ENCODE measurements at places on chromosomes 13 and 19.

DNA sequence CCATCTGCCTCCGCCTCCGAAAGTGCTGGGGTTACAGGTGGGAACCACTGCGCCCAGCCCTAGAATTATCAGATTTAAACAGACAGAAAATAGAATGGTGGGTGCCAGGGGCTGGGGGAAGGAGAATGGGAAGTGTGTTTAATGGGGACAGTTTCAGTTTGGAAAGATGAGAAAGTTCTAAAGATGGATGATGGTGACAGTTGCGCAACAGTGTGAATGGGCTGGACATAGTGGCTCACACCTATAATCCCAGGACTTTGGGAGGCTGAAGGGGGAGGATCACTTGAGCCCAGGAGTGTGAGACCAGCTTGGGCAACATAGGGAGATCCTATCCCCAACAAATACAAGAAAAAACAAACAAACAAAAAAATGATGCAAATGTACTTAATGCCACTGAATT lies 15.9 kb downstream of the KANK2 start:
- DNase-seq: no peak

GRCh38 chr13:110886870-110887596 lies 27.8 kb downstream of the ANKRD10 start:
- no peak for DNase-seq

DNA sequence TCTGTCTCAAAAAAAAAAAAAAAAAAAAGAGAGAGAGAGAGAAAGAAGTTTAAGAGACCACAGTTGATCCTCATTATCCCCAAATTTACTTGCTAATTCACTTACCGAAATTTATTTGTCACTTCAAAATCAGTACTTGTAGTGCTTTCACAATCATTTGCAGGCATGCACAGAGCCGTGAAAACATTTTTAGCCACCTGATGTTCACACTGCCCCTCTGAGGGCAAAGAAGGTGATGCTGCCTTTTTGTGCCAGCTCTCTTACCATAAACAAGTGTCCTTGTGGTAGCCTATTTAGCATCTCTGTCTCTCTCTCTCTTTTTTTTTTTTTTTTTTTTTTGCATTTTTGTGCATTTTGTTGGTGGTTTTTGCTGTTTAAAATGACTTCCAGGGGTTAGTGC lies 24.1 kb upstream of the CASP14 start:
- no peak for DNase-seq

DNA sequence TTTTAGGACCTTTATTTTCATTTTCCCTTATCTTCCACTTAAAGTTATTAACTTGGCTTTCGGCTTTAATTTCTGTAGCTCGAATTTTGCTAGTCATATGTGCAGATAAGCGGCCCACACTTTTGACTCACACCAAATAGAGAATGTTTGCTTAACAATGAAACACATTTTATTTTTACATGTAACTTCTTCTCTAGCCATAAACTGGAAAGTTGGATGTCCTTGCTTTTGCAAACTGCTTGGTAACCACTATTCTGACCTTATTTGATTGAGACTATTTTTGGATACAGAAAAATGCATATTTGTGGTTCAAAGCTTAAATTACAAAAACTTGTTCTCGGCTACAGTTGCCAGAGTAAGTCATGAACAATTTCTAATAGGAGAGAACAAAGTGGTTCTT lies 600.0 kb downstream of the KCTD12 start:
- no peak for DNase-seq

DNA sequence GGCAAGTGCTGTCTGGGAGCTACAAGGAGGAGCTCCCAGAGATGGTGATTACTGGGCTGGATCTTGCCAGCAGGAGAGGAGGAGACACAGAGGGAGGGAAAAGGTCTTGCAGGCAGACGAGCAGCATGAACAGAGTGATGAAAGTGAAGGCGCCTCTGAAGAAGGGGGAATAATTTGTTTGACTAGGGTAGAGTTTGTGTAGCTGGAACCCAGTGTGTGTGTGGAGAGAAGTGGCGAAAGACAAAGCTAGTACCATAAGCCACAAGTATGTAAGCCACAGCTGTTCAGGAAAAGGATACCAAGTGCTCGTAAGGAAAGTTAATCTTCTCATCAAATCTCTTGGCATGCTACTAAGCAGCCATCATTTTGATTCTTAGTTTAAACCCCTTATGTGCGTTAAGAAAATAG lies 5.4 kb downstream of the FLT1 start:
- no peak for DNase-seq

Measured in SHP77 treated with DMSO at 0.1 percent for 48 hours (cell line).